ENCODE measurements at places on chromosomes 1 and 21.

DNA sequence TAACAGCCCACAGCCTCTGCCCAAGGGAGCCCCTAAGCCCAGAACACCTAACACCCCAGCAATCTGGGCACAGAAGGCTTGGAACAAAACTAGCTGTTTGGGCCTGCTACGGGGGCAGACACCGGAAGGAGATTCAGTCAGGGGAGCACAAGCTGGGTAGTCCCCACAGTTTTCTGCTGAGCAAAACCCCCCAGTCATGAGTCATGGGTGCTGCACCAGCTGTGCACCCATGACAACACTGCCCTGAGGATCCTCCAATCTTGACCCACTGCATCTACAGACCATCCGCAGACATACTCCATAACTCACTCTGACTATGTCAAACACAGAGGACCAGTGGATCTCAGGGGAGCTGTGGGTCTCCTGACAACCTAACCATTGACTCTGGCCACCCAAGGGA is 105.1 kb downstream of the LRIG2 start:
- DNase-seq = no peak

DNA sequence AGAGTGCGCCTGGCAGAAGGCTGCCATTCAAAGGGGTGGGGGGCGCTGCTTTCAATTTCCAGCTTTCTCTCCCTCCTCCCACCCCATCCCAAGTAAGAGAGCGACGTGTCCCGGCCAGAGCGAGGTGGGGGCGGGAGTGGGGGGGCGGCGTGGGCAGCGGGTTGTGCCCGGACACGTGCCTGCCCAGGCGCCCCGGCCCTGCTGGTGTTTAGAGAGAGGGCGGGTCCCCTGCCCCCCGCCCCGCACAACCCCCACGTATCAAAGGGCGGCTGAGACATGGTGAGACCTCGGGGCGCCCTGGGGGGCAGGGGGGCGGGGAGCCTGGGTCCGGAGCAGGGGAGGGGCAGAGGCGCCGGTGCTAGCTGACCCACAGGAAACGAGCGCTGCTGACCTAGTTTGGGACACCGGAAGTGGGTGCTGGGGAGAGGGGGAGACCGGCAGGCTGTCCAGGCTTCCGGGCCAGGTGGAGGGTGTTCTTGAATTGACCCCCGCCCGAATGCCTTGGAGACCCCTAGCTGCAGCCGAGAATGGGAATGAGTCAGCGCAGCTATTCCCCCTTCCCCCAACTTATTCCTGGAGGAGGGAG is 1.3 kb downstream of the ZBTB7B start:
- DNase-seq = peak; percentile 82

- DNase-seq = no peak
Measured at GRCh38 chr1:27409669-27410068, 17.2 kb downstream of the GPR3 start.

GRCh38 chr1:221394011-221394544 is 347.8 kb downstream of the DUSP10 start:
- peak; percentile 31 for DNase-seq

- DNase-seq = peak; percentile 78
Measured at GRCh38 chr1:192539297-192540092, 36.1 kb upstream of the RGS1 start.

DNA sequence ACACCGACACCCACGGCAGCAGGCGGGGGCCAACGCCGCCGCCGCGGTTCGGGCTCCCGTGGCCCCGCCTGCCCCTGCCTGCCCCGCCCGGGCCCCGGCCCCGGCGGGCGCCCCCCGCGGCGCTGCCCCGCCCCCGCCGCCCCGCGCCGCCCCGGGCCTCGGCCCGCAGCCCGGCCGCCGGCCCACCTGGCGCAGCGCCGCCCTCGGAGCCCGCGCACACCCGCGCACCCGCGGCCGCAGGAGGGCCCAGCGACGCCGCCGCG is at the start of gene WNT3A:
Gene WNT3A (plus strand): TSS at position 213 of the 263 bp plus-strand sequence. CDS start 131 bp downstream, outside the sequence.
- no peak for DNase-seq

DNA sequence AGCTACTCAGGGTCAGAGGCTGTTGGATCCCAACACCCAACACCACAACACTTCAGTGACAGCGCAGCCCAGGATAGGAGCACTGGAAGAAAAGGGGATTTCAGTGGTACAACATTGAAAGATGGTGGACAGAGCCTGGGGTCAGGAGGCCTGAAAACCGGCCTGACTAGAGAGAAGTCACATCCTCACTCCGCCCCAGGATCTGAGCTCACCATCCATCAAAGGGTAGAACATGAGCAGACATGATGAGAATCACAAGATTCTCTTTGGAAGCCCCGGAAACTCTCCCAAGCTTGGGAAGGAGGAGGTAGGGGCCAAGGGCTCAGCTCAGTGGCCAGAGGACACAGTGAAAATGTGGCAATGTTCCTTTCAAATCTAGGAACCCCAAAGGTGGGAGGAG is 271.3 kb downstream of the NPHP4 start:
- no peak for DNase-seq

Data from GM03348 (cell line).